ENCODE measurements at places on chromosomes 4 and X. TPM values are rescaled to one million over a fixed set of nuclear protein-coding genes. Genes with fewer than 3 reads are reported as not detected.

DNA sequence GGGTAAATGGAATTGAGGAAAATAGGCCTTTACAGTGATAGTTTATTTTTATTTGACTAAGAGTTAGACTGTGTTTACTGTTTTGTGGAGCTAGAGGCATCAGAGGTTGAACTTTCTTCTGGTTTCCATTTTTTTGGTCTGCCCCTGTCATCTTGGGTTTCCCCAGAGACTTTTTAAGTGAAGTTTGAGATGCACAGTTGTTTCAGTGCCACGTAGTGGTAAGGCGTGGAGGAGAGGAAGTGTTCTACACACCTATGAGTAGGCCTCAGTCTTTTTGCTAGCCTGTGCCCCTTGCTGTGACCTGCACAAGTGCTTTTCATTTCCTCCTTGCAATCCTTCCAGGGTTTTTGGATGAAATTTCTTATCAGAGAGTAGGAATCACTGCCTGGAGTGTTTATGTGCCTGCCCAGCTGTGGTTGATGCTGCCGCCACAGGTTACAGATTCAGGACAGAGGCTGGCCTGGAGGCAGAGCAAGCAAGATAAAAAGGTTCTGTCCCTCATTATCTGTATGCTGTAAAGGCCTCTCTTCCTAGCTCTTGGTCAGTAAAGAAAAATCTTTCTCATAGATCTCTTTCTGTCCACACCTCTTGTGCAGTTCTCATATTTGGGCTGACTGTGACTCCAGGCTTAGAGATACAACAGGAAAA, 12.5 kb upstream of the HSFX4 start:
- no peaks in the 10 kb centered on the region for H3K4me1 ChIP-seq
- no peak for DNase-seq
- H3K36me3 ChIP-seq, result no peaks in the 10 kb centered on the region
- no peak overlapping the region for H3K4me3 ChIP-seq
- H3K27me3 ChIP-seq, result no peaks in the 10 kb centered on the region
- no peak overlapping the region for H3K27ac ChIP-seq

- H3K36me3 ChIP-seq, result peaks cover 10% of the 10 kb centered on the region
- H3K27ac ChIP-seq, result no peak overlapping the region
- DNase-seq, result no peak
- H3K4me3 ChIP-seq, result no peak overlapping the region
- no peaks in the 10 kb centered on the region for H3K27me3 ChIP-seq
Observed at GRCh38 chr4:122847931-122848330, 21.3 kb downstream of the FGF2 start.

GRCh38 chr4:1795299-1796195, 2.5 kb downstream of the FGFR3 start:
- H3K4me3 ChIP-seq, result peak overlapping the region; percentile 59
- no peak overlapping the region for H3K27ac ChIP-seq
- peaks cover 8% of the 10 kb centered on the region for H3K27me3 ChIP-seq
- H3K36me3 ChIP-seq, result no peaks in the 10 kb centered on the region
- no peak for DNase-seq

DNA sequence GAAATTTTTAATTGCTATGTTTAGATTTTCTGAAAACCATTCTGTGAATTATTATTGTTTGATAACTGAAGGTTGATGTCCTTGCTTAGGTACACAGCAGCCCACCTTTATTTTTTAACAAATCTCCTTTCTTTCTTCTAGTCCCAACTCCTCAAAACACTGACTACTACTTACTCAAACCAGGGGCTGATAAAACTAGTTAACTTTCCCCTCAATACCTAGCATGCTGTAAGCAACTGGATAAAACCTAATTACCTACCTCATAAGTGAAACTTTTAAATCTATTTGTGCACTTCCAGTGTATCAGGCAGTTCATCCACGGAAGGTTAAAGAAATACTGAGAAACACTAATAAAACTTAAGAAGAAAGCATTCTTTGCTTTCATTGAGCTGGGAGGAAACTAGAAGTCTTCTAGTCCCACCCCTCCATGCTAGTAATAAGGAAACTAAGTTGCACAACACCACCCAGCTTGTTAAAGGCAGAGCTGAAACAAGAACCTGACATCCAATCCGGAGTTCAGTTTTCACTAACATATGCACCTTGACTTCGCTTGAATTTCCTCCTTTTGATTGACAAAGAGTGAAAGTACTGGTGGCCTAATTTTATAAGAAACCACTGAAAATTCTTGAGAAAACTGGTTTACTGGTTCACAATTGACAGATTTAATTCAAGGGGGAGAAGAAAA, 180.2 kb upstream of the TET2 start:
- H3K4me3 ChIP-seq, result peak overlapping the region; percentile 3
- no peak for DNase-seq
- peaks cover 2% of the 10 kb centered on the region for H3K36me3 ChIP-seq
- peaks cover 31% of the 10 kb centered on the region for H3K4me1 ChIP-seq
- no peaks in the 10 kb centered on the region for H3K27me3 ChIP-seq
- H3K27ac ChIP-seq, result peak overlapping the region; percentile 92

DNA sequence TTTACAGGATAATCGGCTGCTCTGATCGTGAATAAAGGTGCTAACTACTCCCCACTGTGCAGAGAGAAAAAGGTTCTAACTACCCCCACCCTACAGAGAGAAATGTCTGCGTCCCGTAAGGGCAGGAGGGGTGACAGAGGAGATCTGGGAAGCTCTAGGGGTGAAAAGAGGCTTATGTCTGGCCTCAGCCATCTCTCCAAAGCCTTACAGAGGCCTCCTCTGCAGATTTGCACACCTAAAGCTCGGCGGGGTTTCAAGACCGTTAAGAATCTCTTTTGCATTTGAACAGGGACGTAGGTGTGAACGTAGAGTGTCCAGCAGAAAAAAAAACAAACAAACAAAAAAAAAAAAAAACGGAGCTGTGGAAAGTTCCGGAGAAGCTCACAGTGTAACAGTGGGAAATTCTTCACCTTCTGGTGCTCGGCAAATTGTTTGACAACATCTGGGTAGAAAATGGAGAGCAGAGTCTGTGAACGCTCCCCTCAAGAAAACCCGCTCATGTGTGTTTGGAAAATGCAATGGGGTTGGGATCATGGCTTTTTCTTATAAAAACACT, 161.0 kb downstream of the SHOX start:
- H3K36me3 ChIP-seq, result no peaks in the 10 kb centered on the region
- H3K27ac ChIP-seq, result no peak overlapping the region
- DNase-seq, result no peak
- H3K4me3 ChIP-seq, result no peak overlapping the region

DNA sequence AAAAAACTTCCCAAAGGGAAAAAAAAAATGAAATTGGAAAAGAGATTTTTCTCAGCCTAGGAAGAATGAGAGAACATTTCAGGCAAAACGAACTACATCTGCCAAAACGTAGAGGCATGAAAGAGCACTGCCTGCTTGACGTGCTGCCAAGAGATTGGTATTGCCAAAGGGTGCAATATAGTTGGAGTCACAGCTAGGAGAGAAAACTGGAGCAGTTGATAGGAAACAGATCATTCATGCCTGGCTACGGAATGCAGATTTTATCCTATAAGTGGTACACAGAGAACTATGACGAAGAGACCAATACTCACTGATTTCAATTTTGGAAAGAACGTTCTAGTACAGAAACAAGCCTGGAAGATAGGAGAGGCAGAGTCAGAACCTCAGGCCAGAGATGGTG, 68.4 kb upstream of the IQCM start:
- H3K27me3 ChIP-seq, result no peaks in the 10 kb centered on the region
- peaks cover 6% of the 10 kb centered on the region for H3K4me1 ChIP-seq
- peaks cover 6% of the 10 kb centered on the region for H3K36me3 ChIP-seq
- H3K27ac ChIP-seq, result peak overlapping the region; percentile 68
- no peak for DNase-seq

GRCh38 chrX:42028109-42028508, 104.8 kb upstream of the CASK start:
- no peaks in the 10 kb centered on the region for H3K4me1 ChIP-seq
- no peaks in the 10 kb centered on the region for H3K36me3 ChIP-seq
- H3K27ac ChIP-seq, result no peak overlapping the region
- no peaks in the 10 kb centered on the region for H3K27me3 ChIP-seq
- H3K4me3 ChIP-seq, result no peak overlapping the region

DNA sequence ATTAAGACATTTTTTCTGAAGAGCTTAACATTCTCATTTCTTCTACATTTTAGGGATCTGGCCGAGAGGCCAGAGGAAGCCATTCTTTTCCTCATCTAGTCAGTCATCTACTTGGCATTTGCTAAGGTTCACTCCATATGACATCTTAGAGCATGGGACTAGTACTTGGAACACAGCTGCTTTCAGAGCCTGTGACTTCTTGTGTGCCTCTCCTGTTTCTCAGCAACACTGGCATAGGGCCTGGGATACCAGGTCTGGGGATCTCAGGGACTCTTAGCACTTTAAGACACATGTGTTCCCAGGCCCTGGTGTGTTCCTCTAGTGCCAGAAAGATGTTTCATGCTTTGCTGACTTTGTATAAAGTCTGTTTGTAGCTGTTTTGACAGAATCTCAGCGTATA, 7.3 kb downstream of the PLP1 start:
- no peaks in the 10 kb centered on the region for H3K4me1 ChIP-seq
- DNase-seq, result no peak
- peaks cover 3% of the 10 kb centered on the region for H3K27me3 ChIP-seq
- no peak overlapping the region for H3K4me3 ChIP-seq
- H3K36me3 ChIP-seq, result no peaks in the 10 kb centered on the region
- H3K27ac ChIP-seq, result no peak overlapping the region

DNA sequence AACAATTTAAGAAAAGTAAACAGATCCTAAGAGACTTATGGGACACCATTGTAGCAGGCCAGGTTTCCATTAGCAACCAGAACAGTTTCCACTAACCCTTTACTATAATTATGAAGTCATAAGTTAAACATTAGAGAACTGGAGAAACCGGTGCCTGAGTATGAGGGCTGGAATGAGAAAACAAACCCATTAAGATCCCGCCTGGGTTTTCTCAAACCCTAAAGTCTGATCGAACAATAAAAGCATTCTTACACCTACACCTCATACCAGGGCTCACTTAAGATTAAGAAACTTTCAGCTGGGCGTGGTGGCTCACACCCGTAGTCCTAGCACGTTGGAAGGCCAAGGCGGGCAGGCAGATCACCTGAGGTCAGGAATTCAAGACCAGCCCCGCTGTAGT, 13.7 kb upstream of the DHX15 start:
- H3K4me1 ChIP-seq, result peaks cover 7% of the 10 kb centered on the region
- DNase-seq, result no peak
- H3K4me3 ChIP-seq, result no peak overlapping the region
- H3K27me3 ChIP-seq, result peaks cover 2% of the 10 kb centered on the region
- H3K36me3 ChIP-seq, result peaks cover 3% of the 10 kb centered on the region

DNA sequence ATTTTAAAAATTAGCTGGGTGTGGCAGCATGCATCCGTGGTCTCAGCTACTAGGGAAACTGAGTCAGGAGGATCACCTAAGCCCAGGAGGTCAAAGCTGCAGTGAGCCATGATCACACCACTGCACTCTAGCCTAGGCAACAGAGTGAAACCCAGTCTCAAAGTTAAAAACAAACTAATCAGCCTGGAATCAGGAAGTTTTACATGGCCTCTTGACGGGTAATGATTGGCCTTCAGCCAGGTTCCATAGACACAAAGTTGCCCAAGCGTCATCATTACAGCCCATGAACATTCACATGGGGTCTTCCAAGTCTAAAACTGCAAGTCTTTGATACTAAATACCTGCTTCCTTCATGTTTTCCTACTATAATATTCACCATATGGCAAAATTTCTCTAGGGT, 10.0 kb upstream of the RGN start:
- H3K27ac ChIP-seq, result no peak overlapping the region
- H3K4me3 ChIP-seq, result no peak overlapping the region
- H3K36me3 ChIP-seq, result peaks cover 3% of the 10 kb centered on the region
- H3K4me1 ChIP-seq, result no peaks in the 10 kb centered on the region

DNA sequence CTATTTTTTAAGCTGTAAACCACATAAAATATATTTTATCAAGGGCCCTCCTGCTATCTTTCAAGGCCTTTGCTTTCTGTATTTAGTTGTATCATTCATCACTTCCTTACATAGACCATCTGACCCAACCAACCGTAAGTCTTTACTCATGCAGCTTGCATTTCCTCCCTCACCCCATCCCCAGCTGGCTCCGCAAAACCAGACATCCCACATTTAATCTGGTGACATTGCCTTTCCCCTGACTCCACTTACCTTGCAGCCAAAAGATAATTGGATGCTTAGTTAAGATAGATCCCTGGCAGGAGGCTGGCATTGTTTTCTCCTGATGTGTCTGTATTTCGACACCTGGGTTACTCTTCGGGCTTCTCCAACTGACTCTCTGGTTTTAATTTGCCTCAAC, 183.7 kb upstream of the LDB2 start:
- DNase-seq, result no peak
- H3K27me3 ChIP-seq, result no peaks in the 10 kb centered on the region
- no peaks in the 10 kb centered on the region for H3K36me3 ChIP-seq
- H3K4me1 ChIP-seq, result no peaks in the 10 kb centered on the region

- no peak overlapping the region for H3K4me3 ChIP-seq
- H3K36me3 ChIP-seq, result peaks cover 23% of the 10 kb centered on the region
- peaks cover 19% of the 10 kb centered on the region for H3K4me1 ChIP-seq
Observed at GRCh38 chrX:115630204-115630603, 69.2 kb downstream of the PLS3 start.

GRCh38 chrX:19515615-19516105, 352 bp upstream of the MAP3K15 start:
- H3K27me3 ChIP-seq, result peaks cover 48% of the 10 kb centered on the region
- H3K4me3 ChIP-seq, result no peak overlapping the region
- no peaks in the 10 kb centered on the region for H3K36me3 ChIP-seq
- no peak for DNase-seq
- H3K4me1 ChIP-seq, result no peaks in the 10 kb centered on the region

DNA sequence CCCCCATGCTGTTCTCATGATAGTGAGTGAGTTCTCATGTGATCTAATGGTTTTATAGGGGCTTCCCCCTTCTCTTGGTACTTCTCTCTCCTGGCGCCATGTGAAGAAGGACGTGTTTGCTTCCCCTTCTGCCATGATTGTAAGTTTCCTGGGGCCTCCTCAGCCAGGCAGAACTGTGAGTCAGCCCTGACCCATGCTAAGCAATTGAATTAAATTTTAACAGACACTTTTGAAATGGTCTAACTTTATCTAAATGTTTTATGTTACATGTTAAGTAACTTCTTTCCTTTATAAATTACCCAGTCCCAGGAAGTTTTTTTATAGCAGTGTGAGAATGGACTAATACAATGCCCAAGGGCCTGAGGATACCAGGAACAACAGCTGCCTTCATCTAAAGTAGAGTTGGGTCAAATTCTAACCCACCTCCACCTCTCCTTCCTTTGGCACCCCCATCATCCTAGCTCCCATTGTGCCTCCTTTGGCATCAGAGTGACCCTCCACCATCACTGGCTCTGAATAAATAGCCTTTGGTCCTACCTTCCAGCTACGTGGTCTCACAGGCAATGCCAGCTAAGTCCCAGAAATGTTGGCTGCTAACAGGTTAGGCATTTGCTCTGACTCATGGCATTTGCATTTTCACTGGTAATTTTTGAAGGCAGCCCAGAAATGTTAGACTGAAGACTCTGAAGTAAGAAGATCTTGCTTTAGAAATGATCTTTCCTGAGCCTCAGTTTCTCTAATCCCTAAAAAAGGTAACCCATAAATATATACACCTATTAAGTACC, 182.1 kb downstream of the MOSPD2 start:
- H3K4me3 ChIP-seq, result no peak overlapping the region
- H3K27ac ChIP-seq, result no peak overlapping the region
- H3K36me3 ChIP-seq, result no peaks in the 10 kb centered on the region

GRCh38 chrX:150934453-150934852, 36.0 kb upstream of the CD99L2 start:
- no peaks in the 10 kb centered on the region for H3K27me3 ChIP-seq
- no peaks in the 10 kb centered on the region for H3K36me3 ChIP-seq
- H3K4me3 ChIP-seq, result no peak overlapping the region
- H3K27ac ChIP-seq, result no peak overlapping the region
- H3K4me1 ChIP-seq, result peaks cover 6% of the 10 kb centered on the region

The GAGE12E gene
- total RNA-seq, result not detected

The BEX3 gene
- total RNA-seq, result 314 TPM

The FHIP1A gene
- 13.9 TPM for total RNA-seq

The MTCP1 gene
- 13.0 TPM for total RNA-seq

The TRAM1L1 gene
- total RNA-seq, result 9.7 TPM

The GPR82 gene
- not detected for total RNA-seq

Data from mesothelial cell of epicardium (in vitro differentiated cells).